ENCODE measurements at places on chromosomes 2 and 18. TPM values are rescaled to one million over a fixed set of nuclear protein-coding genes. Genes with fewer than 3 reads are reported as not detected.

The KCNS3 gene
- total RNA-seq, result 1.2 TPM

The SLC4A5 gene
- total RNA-seq, result not detected

The PRSS56 gene
- total RNA-seq, result not detected

The TXNDC2 gene
- total RNA-seq, result 0.12 TPM

The INO80C gene
- 1.6 TPM for total RNA-seq

The NTSR2 gene
- not detected for total RNA-seq

The RBKS gene
- 1.7 TPM for total RNA-seq

The FSHR gene
- not detected for total RNA-seq

The SIX3 gene
- total RNA-seq, result not detected

The SAG gene
- total RNA-seq, result not detected

The UGT1A8 gene
- total RNA-seq, result not detected

The DTYMK gene
- total RNA-seq, result 29.6 TPM

The DNAJC5G gene
- not detected for total RNA-seq

The ASXL2 gene
- total RNA-seq, result 5.1 TPM

The SYT4 gene
- total RNA-seq, result not detected

The POTEC gene
- not detected for total RNA-seq

All from pericardium fibroblast (primary cell).